ENCODE measurements at places on chromosomes 2 and 18.

GRCh38 chr2:60371681-60372080 lies 181.8 kb downstream of the BCL11A start:
- no peak for DNase-seq

GRCh38 chr2:30230497-30231211 lies 680 bp upstream of the LBH start:
- DNase-seq, result peak; percentile 19

GRCh38 chr2:240469740-240470139 lies 34.3 kb downstream of the GPC1 start:
- DNase-seq, result no peak

- no peak for DNase-seq
Observed at GRCh38 chr2:183623227-183623626, 499.0 kb downstream of the NUP35 start.

GRCh38 chr2:218465987-218466633 lies 47.2 kb downstream of the VIL1 start:
- DNase-seq, result peak; percentile 7

DNA sequence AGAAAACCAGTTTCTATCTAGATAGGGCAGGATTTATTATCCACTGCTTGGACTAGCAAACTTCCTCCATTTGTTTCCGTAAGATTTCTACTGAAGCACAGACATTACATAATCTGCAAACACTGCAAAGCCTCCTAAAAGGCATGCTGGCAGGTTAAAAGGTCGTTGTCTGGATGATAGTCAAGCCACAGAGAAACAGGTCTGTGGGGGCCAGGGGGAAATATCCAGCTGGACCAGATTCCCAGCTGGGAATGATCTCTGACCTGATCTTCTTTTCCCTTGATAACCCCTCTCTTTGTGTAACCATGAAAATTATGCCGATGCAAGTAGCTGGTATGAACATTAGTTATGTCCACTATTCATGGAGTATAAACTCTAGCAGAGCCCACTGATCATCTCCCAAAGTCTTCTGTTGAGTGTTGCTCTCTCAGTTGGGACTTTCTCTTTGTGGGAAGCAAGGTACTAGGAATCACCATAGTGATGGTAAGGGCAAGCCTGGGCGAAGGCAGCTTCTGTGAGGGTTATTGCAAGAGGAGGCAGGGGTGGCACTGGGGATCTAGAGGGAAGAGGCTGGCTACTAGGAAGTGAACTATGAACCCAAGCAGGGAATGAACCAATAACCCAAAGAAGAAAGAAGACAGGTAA lies 61.3 kb downstream of the GDF7 start:
- no peak for DNase-seq

DNA sequence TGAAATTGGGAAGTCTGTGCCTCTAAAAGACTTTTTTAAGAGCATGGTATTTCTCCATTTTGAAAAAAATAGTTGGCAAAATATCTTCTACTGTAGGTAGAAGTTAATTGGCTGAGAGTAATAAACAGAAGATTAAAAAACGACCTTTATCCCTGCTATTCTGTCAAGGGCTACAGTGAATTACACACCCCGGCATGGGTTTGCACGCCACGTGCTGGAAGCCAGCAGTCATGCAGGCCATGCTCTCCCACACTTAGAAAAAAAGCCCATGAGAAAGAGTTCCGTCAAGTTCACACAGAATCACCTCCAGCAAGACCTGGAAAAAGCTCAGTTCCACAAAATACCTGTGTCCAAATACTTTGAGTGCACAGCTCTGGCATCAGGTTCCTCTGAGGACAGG lies 26.8 kb downstream of the FAM110C start:
- DNase-seq, result no peak

- no peak for DNase-seq
Observed at GRCh38 chr18:79804130-79804787, 6.5 kb downstream of the KCNG2 start.

DNA sequence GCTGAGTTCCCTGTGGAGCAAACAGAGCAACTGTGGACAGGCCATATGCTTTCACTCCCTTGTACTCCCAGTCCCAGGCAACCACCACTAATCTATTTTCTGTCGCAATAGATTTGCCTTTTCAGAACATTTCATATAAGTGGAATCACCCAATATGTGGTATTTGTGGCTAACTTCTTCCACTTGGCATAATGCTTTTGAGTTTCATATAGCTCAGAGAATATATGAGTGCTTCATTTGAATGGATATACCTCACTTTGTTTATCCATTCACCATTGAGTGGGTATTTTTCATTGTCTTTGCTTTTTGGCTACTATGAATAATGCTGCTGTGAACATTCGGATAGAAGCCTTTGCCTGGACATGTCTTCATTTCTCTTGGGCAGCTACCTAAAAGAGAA lies 151.9 kb downstream of the CERS6 start:
- DNase-seq, result peak; percentile 11

- DNase-seq, result no peak
Observed at GRCh38 chr2:2673406-2673805, 342.3 kb upstream of the MYT1L start.

GRCh38 chr2:208142925-208143799 lies 2.8 kb downstream of the CRYGB start:
- DNase-seq, result no peak

- no peak for DNase-seq
Observed at GRCh38 chr2:176270100-176270750, 983 bp downstream of the MTX2 start.

GRCh38 chr18:59712311-59712710 lies 15.1 kb upstream of the CCBE1 start:
- DNase-seq, result no peak

Measured in EL (cell line).